ENCODE measurements at places on chromosomes 2 and 18.

GRCh38 chr18:57116598-57117132 is 30.2 kb upstream of the BOD1L2 start:
- no peak for DNase-seq

DNA sequence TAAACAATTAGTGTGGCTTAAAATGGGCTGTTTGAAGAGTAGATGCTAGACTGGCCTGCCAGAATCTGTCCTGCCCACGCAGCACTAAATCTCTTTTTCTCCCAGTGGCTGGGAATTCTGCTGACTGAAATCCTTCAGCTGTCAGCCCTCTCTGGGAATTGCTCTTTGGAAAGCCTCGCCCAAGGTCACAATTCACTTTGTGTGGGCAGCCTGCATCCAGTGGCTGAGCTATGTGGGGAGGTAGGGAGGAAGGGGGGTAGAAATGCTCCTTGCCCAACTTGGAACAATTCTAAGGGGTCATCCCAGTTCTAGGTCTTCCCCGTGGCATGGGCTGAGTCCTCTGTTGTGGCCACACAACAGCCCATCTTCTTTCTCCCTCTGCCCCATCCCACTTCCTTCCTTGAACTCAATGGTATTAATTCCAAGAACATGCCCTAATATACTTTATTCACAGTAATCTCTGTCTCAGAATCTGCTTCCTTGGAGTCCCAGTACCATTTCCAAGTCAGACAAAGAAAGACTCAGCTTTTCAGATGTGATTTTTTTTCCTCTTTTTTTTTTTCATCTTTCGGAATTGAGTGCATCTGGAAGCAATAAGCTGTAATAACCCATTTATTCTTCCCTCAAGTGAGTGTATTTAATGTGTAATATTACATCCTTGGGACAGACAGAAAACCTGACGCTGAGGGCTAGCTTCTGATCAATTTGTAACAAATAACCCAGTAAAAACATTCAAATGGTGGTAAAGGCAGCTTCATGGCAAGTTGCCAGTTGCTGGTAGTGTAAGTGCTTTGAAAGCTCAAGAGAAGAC is 189.4 kb downstream of the GPD2 start:
- no peak for DNase-seq

- DNase-seq, result no peak
Observed at GRCh38 chr2:143844986-143845385, 674.9 kb downstream of the ZEB2 start.

DNA sequence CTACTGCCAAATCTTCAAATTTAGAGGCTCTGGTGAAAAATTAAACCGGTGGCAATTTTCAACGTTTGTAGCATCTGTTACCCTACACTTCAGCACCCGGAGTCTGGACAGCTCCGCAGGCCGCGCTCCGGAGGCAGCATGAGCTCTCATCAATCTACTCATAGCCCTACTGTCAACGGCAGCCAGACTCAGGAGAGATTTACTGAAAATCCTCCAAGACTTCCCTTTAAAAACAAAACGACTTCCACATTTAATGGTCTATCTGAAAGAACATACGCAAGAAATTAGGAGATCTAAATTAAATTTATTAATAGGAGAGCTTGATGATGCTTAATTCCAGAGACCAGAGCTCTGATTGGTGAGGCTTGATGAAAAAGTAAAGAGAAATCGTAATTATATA is 970 bp upstream of the ADCYAP1 start:
- DNase-seq, result peak; percentile 7

DNA sequence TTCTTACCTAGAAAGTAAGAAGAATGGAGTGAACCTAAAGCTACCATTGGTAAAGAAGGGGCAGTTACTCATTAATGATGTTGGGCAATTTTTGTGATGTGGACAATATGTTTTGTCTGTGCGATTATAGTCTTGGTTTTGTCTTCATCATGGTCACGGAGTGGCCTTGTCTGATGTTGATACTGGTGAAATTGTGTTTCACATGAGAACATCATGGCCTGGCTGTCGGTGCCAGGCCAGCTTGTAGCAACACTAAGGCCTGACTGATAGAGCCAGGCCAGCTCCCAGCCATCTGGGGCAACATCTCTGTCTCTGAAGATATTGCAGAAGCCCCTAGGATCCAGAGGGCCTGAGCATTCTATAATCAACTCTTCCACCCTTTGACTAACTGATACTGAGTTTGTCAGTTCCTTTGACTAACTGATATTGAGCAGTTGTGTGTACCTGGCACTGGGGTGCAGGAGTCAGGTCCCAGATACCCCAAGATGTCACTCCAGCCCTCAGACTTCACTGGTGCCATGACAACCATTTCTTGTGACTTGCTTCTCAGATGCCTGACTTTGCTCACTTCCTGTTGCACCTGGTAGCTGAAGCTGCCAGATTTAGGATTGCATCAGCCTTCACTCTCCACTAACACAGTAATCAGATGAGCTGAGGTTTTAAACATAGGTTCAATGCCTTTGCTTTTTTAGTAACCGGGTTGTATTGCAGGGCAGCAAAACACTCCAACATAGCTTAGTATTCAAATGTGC is 62.5 kb downstream of the RPIA start:
- no peak for DNase-seq

DNA sequence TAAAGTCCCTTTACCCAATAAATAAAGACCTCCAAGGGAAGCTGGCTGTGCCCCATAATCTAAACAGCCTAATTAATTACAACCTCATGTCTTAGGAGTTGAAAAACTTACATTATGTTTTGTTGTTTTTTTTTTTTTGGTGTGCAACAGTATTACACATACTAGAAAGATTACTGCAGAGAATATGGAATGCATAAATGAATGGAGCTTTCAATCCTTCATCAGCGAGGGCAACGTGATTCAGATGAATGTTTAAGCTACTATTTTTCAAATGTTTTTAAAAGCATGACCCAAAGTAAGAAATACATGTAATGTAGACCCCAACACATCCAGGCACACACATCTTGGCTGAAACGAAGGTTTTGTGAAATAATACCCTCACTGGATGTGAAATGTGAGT is 167.1 kb upstream of the FN1 start:
- DNase-seq, result no peak

DNA sequence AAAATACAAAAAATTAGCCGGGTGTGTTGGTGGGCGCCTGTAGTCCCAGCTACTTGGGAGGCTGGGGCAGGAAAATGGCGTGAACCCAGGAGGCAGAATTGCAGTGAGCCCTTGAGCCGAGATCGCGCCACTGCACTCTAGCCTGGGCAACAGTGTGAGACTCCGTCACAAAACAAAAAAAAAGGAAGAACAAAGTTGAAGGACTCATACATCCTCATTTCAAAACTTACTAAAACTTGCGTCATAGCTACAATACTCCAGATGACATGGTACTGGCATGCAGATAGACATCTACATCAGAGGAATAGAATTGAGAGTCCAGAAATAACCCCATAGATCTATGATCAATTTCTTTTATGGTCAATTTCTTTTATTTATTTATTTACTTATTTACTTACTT is 13.6 kb upstream of the CYP27C1 start:
- DNase-seq, result no peak

- peak; percentile 27 for DNase-seq
Observed at GRCh38 chr2:127293748-127294562, at the start of gene ERCC3. ERCC3 (minus strand) TSS chr2:127294144; CDS start chr2:127294081, 63 bp downstream.

GRCh38 chr2:31932589-31932988 is 78.2 kb downstream of the MEMO1 start:
- DNase-seq, result no peak

GRCh38 chr2:181275643-181276070 is 181.5 kb upstream of the ITGA4 start:
- DNase-seq, result no peak

- no peak for DNase-seq
Observed at GRCh38 chr2:132497591-132497990, 81.0 kb downstream of the GPR39 start.

DNA sequence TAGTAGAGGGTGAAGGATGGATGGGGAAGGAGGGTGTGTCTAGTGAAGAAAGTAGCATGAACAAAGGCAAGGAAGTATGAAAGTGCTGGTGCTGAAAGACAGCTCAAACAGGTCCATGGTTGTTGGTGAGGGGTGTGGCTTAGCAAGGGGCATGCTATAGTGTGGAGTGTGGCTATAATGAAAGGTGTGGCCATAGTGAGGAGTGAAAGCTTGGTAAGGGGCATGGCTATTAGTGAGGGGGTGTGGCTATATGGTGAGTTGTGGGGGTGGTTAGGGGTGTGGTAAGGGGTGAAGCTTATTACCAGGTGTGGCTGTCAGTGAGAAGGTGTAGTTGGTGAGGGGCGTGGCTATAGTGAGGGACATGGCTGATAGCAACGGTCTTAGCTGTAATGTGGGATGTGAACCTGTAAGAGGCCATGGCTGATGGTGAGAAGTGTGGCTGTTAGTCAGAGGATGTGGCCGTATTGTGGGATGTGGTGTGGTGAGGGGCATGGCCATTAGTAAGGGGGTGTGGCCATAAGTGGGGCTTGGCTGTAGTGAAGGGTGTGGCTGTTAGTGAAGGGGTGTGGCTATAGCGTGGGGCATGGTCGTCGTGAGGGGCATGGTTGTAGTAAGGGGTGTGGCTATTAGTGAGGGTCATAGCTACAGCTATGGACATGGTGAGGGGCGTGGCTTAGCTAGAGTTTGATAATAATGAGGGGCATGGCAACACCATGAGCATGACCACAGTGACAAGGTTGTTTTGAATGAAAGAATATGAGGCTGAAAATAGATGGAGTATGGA is 549.6 kb downstream of the FBXO15 start:
- no peak for DNase-seq

- DNase-seq, result no peak
Observed at GRCh38 chr2:177053038-177053437, 159.6 kb upstream of the HNRNPA3 start.

GRCh38 chr18:42901161-42901560 is 214.3 kb downstream of the RIT2 start:
- DNase-seq, result no peak
